ENCODE measurements at places on chromosomes 13 and 19.

- DNase-seq, result no peak
Observed at GRCh38 chr13:42820451-42820850, 39.1 kb downstream of the FAM216B start.

DNA sequence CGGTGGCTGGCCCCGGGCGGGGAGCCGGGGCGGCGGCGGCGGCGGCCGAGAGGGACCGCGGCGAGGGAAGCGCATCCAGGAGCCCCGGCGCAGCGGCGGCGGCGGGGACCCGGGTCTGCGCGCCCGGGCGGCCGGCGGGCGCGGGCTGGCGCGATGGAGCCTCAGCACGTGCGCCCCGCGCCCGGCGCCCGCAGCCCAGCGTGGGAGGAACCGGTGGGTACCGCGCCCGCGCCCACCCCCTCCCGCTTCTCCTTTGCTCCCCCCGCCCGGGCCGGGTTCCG, 7.8 kb upstream of the DGKH start:
- DNase-seq, result no peak

DNA sequence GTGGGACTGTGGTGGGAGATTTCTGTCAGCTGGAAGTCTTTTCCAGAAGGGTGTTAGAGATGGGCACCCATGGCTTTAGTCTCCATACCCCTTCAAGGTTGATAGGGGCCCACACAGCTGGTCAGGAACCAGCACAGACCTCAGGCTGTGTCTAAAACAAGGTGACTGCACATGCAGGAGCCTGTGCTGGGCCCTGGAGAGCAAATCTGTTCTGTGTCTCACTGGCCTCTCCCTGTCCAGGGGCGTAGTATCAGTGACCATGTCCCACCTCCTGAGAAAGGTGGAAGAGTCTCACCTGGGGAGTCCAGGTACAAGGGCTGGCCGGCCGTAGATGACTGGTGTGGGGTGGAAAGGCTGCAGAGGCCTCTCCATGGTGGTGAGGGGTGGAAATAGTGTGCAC, 19.4 kb downstream of the ZNF175 start:
- no peak for DNase-seq

DNA sequence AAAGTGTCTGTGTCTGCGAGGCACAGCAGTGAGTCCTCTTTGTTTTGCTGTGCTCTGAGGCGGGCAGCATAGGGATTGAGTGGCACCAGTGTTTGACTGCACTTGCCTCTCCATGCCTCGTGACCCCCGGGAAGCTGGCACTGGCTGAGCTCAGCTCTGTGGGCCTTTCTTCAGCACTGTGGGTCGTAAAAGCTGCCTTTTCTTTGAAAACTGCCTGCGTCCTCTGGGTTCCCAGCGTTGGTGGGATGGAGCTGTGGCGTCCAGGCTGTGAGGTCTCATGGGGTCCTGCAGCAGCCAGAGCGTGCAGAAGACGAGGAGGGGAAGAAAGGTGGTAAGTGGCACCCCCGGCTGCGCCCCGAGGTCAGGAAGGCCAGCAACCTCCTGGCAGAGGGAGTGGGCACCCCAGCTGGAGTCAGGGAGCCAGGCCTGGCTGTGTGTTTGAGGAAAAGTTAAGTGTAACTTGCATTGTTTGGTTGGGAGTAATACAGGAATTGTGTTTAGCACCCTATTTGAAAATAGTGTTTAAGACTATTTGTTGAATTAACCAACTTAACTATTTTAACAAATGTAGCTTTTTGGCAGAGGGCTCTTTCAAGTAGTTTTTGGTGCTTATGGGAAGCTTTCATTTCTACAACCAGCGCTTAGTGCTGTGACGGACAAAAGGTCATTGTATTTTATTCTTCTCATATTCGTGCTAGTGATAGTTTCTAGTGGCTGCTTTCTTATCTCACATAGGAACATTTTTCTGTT, 79.3 kb upstream of the TEX29 start:
- DNase-seq, result no peak

DNA sequence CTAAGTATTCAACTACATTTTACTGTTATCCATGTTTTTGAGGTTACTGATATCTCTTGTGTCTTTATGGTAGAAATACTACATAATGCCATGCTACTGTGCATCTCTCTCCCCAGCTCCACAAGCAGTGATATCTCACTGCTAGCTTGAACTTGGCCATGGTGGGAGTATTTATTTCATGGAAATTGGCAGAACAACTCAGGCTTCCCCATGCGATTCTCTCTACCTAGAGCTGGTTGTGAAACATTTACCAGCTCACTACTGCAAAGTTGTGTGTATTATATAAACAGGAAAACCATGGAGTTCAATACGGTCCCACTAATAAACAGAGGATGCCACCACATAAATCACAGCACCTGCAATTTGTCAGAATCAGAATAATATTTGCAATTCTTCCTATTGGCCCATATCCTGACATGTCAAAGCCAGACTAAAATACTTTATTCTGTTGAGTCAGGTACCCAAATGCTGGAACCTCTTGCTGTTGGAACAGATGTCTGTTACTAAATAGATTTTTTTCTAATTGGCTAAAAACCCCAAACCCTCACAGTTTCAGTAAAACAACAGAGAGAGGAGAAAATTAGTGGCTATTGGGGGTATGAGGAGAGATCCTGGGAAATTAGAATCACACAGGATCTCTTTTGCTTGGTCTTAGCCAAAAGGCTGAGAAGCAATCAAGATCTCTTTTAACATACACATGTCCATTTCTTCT, 91.4 kb upstream of the SLC10A2 start:
- DNase-seq, result no peak

DNA sequence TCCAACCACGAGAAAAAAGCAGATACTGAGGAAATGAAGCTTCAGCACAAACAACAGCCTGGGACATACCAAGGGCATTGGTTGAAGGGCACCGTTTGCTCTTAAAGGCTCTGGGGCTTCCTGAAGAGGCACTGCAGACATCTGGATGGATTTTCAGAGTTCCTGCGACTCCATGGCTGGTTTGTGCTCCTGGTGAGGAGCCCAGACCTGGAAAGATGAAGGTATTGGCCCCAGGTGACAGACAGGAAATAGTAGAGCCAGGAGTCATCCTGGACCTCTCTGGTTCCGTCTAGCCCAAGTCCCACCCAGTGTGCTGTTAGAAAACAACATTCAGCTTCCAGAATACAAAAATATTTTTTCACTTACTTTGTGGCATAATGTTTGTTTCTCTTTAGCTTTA, 6.3 kb downstream of the IL17D start:
- no peak for DNase-seq

GRCh38 chr19:55703790-55704215, 28.8 kb downstream of the EPN1 start:
- DNase-seq, result no peak

GRCh38 chr13:99072941-99073340, 95.1 kb upstream of the DOCK9 start:
- no peak for DNase-seq
